Eye (tissue), 1 donor: ENCODE measurements at places on chromosomes 12 and 14.
A peak's percentile ranks its signal among the peaks of the same experiment; 100 is the strongest.

- no peak for DNase-seq
Observed at GRCh38 chr12:87054226-87054625, 798.0 kb upstream of the MGAT4C start.

- no peak for DNase-seq
Observed at GRCh38 chr14:105299654-105300541, 903 bp downstream of the BRF1 start.

DNA sequence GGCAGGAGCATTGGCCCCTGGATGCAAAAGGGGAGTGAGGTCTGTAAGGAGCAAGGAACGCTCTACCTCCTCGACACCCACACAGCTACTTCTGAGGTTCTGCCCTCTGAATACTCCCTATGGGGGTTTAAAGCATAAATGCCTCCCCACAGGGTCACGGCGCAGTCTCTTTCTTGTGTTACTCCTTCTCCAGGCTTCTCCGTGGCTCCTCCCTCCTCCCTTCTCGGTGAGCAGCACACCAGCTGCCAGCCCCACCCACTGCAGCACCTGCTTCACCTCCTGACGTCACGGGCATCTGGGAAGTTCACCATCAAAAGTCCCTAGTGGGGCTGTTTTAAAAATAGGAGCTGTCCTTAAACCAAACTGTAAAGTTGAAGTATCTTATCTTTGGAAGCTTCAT is 67.3 kb downstream of the SPTB start:
- no peak for DNase-seq

DNA sequence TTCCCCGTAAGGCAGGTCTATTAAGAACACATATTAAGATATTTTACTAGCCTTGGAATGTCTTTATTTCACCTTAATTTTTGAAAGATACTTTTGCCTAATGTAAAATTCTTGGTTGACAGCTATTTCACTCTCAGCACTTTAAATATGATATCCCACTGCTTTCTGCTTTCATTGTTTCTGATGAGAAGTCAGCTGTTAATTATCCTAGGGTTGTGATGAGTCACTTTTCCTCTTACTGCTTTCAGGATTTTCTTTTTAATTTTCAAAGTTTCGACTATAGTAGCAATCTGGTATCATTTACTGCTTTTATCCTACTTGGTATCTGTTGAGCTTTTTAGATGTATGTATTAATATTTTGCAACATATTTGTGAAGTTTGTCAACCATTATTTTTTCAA is 578.9 kb upstream of the ATP2B1 start:
- no peak for DNase-seq

DNA sequence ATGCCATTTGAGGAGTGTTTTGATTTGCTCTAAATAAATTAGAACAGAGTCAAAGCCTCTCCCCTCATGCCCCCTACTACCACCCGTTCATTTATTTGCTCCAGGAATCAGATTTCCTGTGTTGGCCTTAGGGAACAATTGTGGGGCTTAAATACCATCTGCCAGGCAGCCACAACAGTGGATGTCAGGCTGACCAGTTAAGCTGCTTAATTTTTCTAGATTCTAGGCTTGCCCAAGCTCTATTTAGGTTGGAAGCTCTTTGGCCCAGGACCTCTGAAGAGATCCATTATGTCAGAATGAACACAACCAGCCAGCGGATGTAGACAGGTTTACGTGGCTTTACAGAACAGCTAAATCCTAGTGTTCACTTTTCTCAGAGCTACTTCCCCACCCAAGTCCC is 1.0 kb upstream of the TIMELESS start:
- peak; percentile 24 for DNase-seq

- DNase-seq, result peak; percentile 41
Observed at GRCh38 chr14:54776361-54777001, 126.1 kb downstream of the GCH1 start.

GRCh38 chr12:105076098-105076497 is 8.2 kb downstream of the ALDH1L2 start:
- no peak for DNase-seq

DNA sequence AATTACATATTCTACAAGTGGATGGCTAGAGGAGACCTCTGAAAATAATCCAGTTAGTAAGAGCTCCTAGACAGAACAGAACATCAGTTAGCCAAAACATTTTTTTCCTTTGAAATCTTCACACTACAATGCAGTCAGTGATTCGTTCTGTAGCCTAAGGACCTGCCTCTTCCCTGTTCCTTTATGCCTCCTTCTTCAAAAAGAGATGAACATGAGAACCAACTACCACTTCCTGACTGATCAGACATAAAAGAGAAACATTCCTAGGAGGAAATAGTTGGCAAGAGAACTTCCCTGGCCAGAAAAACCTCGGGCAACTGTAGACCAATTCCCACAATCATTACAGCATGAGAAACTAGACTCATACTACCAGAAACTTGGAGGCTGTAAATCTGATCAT is 29.4 kb downstream of the ITPR2 start:
- DNase-seq, result no peak

- no peak for DNase-seq
Observed at GRCh38 chr12:103820361-103820760, 20.7 kb downstream of the NT5DC3 start.

- no peak for DNase-seq
Observed at GRCh38 chr14:98169170-98169587, 1102.8 kb downstream of the BCL11B start.

DNA sequence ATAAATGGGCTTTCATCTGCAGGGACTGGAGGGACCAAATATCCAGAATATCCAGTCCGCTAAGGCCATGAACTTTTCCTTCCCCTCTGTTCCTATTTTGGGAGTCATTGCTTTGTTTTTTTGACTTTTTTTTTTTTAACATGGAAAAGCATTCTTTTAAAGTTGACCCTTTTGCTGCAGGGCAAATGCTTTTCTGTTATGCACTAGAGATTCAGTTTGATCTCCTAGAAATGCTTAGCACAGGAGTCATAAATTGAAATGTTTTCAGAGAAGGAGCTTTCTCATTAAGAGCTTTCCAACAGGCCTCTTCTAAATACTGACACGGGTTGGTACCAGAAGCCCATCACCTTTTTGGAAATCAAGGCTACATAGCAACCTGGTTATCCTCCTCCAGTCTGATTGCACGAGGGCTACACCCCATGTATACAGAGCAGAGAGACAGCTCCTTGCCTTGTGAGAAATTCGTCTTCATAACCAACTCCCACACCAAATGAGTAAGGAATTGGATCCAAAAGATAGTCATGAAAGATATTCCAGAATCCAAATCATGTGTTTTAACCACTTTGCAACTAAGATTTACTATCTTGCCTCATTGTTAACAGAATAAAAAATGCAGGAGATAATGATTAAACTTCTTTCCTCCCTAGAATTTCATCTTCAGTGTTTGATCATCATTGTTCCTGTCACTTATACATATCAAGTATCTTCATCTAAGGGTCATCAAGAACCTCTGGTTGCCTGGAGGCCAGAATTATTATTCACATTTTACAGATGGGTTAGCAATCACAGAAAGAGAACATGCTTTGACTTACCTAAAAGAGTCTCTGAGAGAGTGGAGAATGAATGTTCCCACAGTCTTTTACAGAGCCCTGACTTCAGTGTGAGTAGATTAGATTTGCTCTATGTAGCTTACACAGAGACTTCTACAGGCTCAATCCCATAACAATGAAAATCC is 389.4 kb downstream of the ZFP36L1 start:
- no peak for DNase-seq

DNA sequence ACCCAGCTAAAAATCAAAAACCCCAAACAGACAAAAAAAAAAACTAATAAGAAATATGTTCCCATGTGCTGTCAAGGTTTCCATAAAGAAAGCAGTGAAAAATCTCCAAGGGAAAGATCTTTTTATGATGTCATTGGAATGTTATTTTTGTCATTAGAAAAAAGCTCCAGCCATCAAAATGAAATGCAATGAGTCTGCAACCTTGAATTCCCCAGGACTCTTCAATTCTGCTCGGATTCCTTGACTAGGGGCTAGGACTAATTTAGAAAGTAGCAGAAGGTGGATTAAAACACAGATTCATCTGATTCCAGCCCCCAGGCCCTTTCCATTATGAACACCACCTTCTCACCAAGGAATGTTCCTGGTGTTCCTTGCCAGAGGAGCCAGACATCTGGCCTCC is 6.0 kb upstream of the PCNX1 start:
- DNase-seq, result no peak

DNA sequence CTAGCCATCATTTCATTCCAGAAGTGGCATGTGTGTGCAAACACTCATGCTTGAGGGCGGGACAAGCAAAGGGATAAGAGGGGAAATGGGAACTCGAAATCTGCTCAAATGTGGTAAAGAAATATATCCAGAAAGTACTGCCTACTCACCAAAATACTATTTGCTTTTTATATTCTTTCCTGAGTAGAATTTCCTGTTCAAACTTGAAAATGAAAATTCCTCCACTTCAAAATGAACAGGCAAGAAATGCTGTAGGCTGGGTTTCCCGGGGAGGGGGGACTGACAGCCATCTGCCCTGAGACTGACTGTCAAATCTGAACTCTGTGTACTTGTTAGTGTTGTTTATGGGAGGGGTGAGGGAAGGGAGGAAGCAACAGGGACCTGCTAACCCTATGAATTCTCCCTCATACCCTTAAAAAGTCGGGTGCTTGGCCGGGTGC is 34.6 kb downstream of the NTF3 start:
- no peak for DNase-seq

- DNase-seq, result no peak
Observed at GRCh38 chr14:33524244-33524643, 426.6 kb downstream of the EGLN3 start.
